ENCODE measurements at places on chromosomes 5 and 9.

GRCh38 chr5:15740383-15740782 lies 240.4 kb downstream of the FBXL7 start:
- no peak for DNase-seq

DNA sequence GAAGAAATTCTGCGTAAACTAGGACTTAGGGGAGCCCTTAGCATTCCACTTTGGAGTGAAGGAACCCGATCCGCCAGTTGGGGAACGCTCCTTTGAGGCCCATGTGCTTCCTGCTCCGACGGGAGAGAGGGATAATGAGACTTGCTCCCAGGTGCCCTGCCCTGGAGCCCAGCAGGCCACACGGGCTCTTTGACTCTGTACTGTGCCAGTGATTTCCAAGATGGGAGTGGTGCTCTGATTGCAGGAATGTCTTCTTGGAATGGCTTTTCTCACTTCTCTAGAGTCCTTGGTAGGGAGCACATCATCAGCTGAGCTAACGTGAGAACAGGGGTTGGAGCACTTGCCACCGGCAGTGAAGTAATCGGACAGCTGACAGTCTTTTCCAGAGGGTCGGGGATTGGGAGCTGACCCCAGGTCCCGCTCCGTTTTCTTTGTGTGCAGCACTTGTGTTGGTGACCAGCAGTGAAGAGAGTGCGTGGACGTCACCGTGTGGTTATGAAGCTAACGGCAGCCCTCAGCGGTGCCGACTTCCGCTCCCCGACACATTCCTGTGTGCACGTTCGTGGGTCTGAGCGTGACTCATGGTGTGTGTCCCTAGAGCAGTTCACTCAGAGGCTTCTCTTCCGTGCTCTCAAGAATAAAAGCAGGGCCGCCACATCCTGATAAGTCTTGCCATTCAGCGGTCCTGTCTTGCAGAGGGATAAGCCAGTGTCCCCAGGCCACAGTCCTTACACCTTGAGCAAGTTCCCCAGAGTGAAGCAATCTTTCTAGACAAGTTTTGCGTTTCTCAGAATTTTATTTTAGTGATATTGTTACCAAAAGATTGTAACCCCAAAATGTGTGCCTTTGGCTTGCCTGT lies 25.6 kb downstream of the ABL1 start:
- DNase-seq = no peak

- DNase-seq = no peak
Measured at GRCh38 chr5:19739671-19740070, 248.3 kb downstream of the CDH18 start.

GRCh38 chr9:70285246-70285645 lies 26.5 kb downstream of the SMC5 start:
- no peak for DNase-seq

GRCh38 chr9:130870491-130871381 lies 25.9 kb downstream of the QRFP start:
- no peak for DNase-seq

DNA sequence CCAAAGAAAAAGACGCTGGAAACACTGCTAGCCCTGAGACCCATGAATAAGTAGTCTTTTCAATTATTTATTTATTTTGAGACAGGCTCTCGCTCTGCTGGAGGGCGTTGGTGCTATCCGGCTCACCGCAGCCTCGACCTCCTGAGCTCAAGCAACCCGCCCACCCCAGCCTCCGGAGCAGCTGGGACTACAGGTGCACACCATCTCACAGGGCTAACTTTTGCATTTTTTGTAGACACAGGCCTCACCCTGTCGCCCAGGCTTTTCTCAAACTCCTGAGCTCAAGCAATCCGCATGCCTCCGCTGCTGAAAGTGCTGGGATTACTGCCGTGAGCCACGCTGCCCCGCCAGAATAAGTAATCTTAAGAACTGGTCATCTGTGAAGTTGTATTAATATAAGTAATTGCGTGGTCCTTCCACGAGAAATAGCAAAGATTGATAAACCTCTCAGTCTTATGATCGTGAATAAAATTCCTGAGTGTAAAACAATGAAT lies 1.6 kb downstream of the ANXA2R start:
- no peak for DNase-seq

DNA sequence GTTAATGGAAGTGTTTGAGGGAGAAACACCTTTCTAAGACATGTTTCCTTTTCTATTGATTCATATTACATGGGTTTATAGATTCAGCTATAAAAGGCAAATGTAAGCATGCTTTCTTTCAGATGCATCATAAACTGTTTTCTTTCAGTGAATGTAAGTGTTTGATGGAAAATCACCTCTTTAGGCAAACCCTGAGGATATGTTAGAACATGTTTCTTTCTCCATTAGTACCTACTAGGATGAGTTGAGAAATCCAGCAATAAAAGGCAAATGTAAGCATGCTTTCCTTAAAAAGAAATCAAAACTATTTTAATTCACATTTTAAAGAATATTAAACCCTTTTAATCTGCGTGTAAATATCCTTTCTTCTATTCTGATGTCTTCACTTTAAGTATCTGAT lies 31.6 kb downstream of the FNIP1 start:
- DNase-seq = no peak

- no peak for DNase-seq
Measured at GRCh38 chr5:14223372-14223771, 80.2 kb downstream of the TRIO start.

- no peak for DNase-seq
Measured at GRCh38 chr9:93636172-93636661, 59.8 kb downstream of the PHF2 start.

GRCh38 chr9:21677834-21678233 lies 124.6 kb upstream of the MTAP start:
- no peak for DNase-seq

DNA sequence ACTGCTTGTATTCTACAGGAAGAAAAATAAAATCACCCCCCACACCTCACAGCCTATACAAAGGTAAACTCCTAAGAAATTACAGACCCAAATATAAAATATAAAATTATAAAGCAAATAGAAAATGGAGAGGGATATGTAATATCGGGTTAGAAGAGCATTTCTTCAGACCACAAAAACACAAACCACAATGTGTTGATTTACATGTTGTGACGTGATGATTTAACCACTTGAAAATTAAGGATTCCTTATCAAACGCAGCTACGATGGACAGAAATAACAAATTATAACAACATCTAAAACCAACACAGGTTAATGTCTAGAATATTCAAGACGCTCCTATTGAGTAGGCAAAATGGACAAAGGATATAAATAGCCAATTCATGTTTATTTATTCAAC lies 26.3 kb downstream of the SSBP2 start:
- DNase-seq = no peak

DNA sequence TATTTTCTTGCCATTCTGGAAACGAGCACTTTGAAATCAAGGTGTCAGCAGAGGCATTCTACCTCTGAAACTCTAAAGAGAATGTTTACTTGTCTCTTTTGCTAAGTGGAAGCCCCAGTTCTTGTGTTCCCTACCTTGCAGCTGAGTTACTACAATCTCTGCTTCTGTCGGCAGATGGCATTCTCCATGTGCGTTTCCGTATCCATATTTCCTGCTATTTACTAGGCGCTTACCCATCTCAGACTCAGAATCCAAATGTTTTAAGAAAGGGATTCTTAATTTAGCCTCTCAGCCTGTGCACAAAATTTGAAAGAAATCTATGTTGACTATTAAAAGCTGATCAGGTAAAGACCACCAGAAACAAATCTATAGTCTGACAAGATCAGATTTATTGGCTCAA lies 221.3 kb upstream of the FTMT start:
- DNase-seq = no peak

DNA sequence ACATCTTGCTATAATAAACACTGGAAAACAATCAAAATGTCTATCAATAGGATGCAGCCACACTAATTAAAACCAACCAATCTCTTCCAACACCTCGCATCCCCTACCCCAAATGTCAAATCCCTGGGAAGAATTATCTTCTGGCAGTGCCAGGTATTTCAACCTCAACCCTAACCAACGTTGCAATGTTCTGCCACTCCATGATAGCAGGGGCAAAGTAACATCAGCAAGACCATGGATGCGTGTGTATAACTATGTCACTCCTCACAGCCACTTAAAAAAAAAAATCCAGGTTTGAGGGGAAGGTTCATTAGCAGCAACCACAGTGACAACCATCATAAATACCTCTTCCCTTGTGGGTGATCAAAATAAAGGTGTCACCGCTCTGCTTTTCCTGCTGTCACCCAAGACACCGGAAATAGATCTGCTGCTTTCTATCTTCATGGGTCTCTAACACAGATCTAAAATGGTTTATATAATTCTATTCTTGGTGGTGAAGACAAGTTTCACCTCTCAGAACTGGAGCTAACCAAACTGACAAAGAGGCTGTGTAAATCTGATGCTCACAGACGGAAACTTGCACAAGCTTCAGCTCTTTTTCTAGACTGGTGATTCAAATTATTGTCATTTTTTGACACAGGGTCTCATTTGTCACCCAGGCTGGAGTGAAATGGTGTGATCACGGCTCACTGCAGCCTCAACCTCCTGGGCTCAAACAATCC lies 9.9 kb downstream of the HSPA9 start:
- DNase-seq = no peak

- no peak for DNase-seq
Measured at GRCh38 chr5:169126481-169127021, 174.4 kb downstream of the SLIT3 start.

GRCh38 chr5:31819926-31820516 lies 181.1 kb downstream of the PDZD2 start:
- DNase-seq = no peak

All from stimulated activated CD4-positive, alpha-beta T cell treated with anti-CD3 and anti-CD28 coated beads, Interleukin-1b, Interleukin-23, amount 100 ng/mL, for 1 hour (primary cell).